Stimulated activated CD4-positive, alpha-beta T cell treated with anti-CD3 and anti-CD28 coated beads, Interleukin-2, amount 100 ng/mL, for 48 hours (primary cell): ENCODE measurements at places on chromosomes 2 and 18.

DNA sequence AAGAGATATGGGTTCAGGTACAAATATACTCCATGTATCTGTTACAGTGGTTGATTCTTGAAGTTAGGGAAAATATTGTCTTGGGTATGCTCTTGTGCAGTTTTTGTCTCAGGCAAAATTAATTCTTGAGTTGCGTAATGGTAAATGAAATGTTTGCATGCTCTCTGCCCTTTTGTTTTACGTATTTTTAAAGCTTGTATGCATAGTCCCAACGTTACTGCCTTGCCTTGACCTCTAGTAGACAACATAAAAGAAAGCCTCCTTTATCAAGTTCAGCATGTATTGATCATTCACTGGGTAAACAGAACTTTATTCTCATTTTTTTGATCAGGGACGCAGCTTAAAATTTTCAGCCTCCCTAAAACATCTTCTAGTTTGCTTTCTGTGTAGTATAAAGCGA is 283.1 kb downstream of the THSD7B start:
- DNase-seq = no peak

GRCh38 chr2:70767699-70768589 is at the start of gene ADD2:
TSS of gene ADD2 (minus strand) at chr2:70768200. CDS start at chr2:70706408, 61,792 bp downstream.
- no peak for DNase-seq

- DNase-seq = no peak
These were observed 359.8 kb upstream of the SALL3 start for GRCh38 chr18:78619854-78620253.

DNA sequence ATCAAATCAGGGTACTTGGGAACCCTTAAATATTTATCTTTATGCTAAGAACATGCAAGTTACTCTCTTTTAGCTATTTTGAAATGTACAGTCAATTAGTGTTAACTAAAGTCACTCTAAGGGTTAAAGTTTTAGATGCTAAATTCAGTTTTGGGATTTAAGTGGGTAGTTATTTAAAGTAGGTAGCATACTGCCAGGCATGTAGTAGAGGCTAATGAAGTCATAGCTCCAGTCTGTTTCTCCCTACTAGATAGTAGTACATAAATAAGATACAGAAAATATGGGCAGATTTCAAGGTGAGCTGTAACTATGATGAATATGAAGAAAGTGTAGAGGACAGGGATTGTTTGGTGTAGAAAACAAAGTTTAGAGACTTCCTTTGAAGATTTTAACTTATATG is 7.5 kb downstream of the RAB3GAP1 start:
- DNase-seq = no peak

DNA sequence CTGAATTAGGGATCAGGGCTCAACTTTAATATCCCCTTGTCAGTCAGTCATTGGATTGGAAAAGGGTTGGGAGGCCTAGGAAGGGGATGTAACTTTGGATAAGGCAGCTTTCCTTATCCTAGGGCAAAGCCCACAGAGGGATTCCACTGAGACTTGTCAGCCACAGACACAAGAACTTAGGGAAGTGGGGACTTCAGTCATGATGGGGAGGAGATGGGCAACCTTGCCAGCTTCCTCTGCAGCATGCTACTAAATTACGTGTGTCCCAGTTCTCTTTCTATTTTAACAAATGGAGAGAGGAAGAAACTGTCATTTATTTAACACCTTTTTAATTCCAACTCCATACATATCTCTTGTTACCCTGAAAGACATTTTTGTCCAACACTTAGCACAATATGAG is 237.8 kb downstream of the WDR7 start:
- DNase-seq = no peak

GRCh38 chr2:71602581-71602980 is 149.2 kb downstream of the DYSF start:
- no peak for DNase-seq

DNA sequence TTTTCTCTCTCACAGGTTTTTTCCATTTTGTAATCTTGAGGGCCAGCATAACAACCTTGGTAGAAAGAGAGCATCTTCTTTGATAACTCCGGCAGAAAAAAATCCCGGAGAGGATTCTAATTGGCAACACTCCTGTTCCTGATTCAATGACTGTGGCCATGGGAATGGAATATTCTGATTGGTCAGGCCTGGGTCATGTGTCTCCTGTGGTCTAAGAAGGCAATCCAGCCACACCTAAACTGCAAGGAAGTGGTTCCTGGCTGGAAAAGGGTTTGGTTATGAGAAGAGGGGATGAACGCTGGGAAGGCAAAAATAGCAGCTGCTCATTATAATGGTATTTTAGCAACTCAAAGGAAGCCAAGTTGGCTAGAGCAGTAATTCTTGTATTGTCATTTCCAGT is 24.8 kb upstream of the ZNF638 start:
- DNase-seq = no peak

DNA sequence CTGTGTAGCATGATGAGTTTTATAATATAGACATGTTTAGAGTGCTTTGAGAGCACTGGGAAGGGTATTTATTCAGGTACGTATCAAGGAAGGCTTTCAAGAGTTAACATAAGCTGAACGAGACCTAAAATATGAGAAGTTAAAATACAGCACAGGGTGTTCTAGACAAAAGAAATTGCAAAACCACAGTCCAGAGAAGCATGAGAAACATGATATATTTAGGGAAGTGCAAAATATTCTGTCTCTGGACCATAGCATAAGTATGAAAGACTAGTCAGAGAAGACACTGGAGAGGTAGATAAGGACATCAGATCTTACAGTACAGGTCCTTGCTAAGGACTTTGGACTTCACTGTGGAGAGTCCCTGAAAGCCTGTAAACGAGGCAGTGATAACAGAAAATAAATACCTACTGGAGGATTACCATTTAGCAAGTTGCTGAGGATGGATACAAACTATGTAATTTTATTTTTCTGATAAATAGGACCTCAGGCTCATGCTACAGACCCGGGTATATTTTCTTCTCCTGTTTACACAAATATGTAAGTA is 43.7 kb downstream of the FSIP2 start:
- no peak for DNase-seq

DNA sequence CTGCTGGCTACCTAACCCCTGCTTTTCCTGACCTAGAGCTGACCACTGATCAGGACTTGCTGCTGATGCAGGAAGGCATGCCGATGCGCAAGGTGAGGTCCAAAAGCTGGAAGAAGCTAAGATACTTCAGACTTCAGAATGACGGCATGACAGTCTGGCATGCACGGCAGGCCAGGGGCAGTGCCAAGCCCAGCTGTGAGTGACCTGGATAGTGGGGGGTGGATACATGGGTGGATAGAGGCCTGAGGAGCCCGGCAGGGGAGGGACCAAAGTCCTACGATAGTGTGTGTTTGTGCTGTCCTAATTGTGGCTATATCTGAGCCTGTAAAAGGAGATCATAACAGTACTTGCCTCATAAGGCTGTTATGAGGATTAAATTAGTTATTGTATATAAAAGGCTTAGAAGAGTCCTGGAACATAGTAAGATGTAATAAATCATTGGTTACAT is 8.2 kb downstream of the PLCD4 start:
- DNase-seq = no peak

- no peak for DNase-seq
These were observed 123.2 kb upstream of the LRP1B start for GRCh38 chr2:142254031-142254430.

GRCh38 chr2:111045771-111046444 is 74.8 kb upstream of the BCL2L11 start:
- no peak for DNase-seq

DNA sequence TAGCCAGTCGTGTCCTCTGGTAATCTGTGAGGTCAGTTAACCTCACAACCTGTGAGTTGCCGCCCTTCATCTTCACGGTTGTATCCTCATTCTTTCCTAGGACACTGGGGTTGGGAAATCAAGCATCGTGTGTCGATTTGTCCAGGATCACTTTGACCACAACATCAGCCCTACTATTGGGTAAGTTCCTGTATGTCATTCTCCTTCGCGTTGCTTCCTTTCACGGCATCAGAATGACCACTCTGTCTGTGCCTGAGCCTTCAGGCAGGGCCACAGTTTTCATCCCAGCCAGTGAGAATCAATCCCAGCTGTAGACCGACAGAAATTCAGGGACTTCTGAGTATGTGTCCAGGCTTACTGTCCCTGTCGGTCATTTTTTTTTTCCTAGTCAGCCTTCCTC is 67.1 kb downstream of the RAB31 start:
- no peak for DNase-seq

DNA sequence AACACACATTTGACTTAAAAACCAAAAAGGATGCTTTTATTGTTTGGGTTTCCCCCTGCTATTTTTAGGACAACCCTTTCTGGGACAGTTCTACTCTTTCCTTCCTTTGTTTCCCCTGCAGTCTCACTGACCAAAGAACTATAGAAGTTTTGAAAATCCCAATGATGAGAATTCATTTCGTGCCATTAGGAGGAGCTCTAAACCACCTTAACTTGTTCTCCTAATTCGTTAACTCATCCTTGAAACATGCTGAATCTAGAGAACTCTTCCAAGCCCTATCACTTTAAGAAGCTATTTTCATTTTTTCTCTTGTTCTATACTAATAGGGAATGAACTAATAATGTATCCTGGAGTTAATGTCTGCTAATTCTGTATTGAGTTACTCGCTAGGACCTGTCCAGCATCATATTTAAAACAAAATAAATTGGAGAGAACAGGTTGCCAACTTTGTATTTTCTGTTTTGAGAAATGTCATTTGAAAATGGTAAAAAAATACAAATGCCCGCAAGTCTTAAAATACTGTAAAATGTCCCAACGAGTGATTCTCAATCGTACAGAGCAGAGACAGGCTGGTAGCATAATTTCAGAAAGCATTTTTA is 62.9 kb downstream of the AFTPH start:
- DNase-seq = no peak

- no peak for DNase-seq
These were observed 35.8 kb downstream of the LOXHD1 start for GRCh38 chr18:46621111-46621766.

DNA sequence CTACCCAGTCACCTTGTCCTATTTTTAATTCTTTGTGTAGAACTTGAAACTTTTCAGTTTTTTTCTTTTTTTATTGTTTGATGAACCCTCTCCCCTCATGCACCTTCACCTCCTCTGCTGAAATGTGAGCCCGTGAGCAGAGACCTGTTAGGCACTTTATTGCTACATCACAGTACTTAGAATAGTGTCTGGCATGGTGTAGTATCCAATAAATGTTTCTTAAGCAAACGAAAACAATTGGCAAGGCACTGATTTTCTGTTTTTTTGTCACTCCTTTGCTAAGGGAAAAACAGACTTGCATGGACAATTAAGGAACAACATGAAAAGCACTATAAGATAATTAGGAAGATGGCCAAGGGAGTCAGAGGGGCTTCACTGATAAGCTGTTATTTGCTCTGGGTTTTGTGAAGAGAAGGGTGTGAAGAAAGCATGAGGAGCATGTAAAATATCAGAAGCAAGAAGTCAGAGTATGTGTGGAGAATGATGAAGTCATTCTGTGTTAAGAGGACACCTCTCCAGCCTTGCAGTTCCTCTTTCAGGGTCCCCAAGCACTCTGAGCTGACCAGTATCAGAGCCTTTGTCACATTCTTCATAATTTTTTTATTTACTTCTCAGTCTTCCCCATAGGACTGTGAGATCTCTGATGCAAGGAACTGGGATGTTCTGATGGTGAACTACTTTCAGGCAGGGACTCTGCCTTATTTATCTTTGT is 99.7 kb upstream of the CAVIN2 start:
- no peak for DNase-seq

DNA sequence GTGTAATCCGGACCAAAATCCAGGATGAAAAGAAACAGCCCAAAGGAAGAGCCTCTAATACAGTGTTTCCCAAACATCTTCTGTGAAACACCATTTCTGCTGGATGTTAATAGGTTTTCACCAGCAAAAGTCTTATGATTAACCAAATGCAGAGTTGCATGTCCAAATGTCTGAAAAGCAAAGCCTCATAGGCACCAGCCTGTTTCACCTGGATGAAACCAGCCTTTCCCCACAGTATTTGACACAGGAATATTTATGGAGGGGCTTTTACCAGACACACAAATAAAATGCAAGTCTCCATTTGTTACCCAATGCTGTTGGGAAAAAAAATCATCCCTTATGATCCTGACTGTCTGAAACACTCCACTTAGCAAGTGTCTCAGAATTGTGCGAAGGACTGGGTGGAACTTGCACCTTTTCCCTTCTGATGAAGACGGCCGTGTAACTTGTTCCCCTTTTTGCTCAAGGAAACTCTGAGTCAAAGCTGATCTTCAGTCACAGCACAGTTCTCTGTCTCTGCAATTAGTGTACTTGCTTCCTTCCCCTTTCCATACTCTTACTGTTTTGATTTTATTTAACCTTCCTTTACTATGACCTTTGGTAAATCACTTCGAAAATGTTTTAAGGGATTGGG is 70.3 kb upstream of the IL1R2 start:
- DNase-seq = no peak

DNA sequence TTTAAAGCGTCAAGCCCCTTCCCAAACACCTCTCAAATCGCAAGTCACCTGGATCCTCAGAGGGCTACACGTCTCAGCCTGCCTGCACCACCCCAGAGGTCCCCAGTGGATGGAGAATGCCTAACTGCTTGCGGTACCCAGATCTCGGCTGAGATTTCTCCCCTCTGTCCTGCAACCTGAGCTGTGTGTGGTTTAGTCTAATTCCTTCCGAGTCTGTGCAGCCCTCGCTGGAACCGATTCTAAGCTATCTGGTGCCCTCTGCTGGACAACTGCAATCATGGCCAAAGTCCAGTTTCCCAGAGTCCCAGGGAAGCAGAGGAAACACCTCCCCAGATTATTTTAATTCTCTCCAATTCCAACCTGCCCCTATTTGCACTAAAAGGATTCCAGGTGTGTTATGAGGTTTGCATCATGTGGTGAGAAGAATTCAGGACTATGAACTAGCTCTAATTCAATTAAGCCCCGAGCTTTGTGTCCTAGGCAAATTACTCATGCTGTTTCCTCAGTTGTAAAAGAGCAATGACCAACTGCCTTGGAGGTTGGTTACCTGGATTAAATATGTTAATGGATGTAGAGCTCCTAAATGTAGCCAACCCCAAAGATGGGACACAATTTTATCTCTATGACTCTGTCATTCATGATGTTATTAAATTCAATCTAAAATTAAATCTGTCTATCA is 276.1 kb upstream of the NCKAP5 start:
- peak; percentile 58 for DNase-seq

- DNase-seq = no peak
These were observed 282.4 kb upstream of the NETO1 start for GRCh38 chr18:73150199-73150598.

DNA sequence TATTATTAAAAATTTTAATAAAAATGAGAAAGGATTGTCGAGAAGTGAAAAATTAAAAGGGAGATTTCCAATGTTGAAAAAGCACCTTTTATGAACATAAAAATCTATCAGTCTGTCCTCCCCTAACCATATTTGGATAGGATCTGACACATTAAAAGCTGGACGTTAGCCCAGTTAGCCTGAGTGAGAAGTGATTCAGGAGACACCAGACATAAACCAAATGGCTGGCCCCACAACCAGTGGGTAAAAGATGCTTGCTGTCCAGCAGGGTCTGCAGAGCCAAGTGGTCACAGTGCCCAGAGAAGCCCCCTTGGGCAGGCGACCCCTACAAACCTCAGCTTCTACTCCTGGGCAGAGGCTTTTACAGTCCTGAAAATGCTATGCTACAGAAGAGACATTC is 253.8 kb upstream of the LYPD1 start:
- DNase-seq = no peak
